ENCODE measurements at places on chromosomes 6 and 20.
A peak's percentile ranks its signal among the peaks of the same experiment; 100 is the strongest.

DNA sequence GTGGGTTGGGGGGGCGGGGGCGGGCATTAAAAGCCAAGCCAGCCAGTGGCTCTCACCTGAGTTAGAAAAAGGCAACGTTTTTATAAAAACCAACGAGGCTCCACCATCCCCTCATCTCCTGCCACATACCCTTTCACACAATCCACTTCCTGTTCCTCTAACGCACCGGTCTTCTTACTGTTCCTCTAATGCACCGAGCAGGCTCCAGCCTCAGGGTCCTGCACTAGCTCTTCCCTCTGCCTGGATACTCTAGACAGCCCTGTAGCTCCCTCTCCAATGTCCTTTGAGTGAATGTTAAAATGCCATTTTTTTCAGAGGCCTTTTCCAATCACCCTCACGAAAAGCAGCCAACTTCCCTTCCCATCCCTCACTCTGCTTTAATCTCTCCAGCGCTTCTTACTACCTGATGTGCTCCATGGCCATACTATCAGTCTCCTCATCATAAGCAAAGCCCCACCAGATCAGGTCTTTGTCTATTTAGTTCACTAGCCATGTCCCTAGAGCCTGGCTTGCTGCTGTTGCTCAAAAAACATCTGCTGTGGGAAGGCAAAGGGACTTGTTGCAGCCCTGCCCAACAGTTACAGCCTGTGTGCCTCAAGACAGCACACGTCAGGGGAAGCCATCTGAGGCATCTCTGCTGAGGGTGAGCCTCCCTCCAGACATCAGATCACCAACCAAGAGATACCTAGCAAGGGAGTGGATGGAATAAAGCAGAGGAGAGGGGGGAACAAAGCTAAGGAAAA lies 3.9 kb downstream of the FKBP1A start:
- no peak overlapping the region for H3K4me3 ChIP-seq
- peaks cover 23% of the 10 kb centered on the region for H3K36me3 ChIP-seq
- no peaks in the 10 kb centered on the region for H3K27me3 ChIP-seq
- no peak overlapping the region for H3K27ac ChIP-seq

DNA sequence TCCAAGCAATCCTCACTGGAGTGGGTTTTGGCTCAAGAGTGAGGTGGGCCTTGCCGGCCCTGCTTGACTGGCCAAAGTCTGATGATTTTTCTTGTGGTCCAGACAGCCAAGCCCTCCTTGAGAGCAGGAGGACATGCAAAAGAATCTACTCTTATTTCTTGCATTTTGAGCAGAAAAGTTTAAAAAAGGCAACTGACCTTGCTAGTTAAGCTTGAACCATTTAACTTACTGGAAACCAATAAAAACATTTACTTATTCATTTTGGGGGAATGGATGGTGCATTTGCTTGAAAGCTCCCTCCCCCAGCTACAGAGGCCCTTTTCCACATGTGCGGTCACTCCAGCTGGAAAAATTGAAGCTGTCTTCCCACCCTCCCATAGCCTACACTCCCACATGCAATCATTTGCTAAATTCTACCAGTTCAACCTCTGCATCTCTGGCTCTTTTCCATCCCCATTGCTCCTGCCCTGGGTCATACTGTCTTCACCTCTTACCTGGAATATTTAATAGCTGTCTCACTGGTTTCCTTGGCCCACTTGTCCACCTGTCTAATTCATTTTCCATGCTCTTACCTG lies 527.9 kb downstream of the DHX35 start:
- no peaks in the 10 kb centered on the region for H3K27me3 ChIP-seq
- no peak for DNase-seq
- H3K4me1 ChIP-seq = no peaks in the 10 kb centered on the region
- H3K4me3 ChIP-seq = no peak overlapping the region

DNA sequence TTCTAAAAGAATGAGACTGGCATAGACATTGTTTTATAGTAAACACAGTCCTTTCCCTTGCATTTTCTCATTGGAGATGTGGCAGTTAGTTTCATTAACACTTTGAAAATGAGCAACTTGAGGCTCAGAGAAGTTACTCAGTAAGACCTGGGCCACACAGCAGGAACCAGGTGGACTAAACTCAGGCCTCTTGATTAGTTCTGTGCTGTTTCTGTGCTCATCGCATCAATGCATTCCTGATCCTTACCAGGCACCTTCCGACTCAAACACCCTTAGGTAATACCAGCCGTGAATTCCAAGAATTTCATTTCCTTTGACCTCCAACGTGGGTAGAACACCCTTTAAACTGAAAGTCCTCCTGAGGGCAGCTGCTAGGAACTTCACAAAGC lies 362.8 kb downstream of the ESR1 start:
- no peaks in the 10 kb centered on the region for H3K27me3 ChIP-seq
- H3K4me1 ChIP-seq = no peaks in the 10 kb centered on the region
- H3K27ac ChIP-seq = no peak overlapping the region
- peaks cover 53% of the 10 kb centered on the region for H3K36me3 ChIP-seq
- H3K4me3 ChIP-seq = no peak overlapping the region

GRCh38 chr6:169959136-169960002 lies 207.9 kb downstream of the ERMARD start:
- H3K4me3 ChIP-seq = no peak overlapping the region
- no peaks in the 10 kb centered on the region for H3K27me3 ChIP-seq
- DNase-seq = peak; percentile 32
- no peaks in the 10 kb centered on the region for H3K36me3 ChIP-seq

DNA sequence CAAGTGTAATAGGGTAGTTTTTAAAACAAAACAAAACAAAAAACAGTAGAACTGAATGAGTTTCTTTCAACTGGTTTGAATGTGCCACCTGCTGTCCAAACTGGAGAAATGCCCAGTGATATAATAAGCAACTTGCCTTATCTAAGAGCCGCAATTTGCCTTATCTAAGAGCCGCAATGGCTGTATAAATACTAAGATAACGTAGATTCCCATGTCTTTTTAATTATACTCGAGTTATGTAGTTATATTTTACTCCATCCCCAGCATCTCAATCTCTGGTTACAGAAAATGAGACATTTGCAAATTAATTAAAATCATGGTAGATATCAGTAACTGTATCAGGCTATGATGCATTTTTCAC lies 67.2 kb downstream of the RPP40 start:
- H3K4me3 ChIP-seq = no peak overlapping the region
- H3K27ac ChIP-seq = no peak overlapping the region

DNA sequence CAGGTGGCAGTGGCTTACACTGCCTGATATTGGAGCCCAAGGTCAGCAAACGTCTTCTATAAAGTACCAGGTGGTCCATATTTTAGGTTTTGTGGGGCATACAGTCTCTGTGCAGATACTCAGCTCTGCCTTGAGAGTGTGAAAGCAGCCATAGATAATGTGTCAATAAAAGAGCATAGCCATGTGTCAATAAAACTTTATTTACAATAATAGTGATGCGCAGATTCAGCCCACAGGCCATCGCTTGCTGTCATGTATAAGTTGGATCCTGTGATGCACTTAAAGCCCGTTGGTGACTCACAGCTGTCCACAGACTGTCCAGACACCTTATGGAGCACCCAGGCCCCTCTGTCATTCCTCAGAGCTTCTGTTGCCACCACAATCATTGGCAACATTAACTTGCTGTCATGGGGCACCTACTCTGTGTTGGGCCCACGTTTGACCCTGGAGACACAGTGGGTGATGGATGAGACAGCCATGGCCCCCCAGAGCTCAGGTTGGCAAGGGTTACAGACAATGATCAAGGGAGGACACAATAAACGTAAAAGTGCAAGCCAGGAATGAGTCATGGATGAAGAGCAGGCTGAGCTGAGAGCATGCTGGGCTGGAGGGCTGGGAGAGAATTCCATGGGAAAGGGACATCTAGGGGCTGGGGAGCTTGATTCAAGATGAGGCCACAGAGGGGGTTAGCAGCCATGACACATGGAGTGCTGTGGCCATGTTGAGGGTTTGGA lies 173.6 kb downstream of the TAF4 start:
- no peak overlapping the region for H3K4me3 ChIP-seq
- H3K4me1 ChIP-seq = no peaks in the 10 kb centered on the region
- no peak for DNase-seq
- no peaks in the 10 kb centered on the region for H3K36me3 ChIP-seq

- peaks cover 45% of the 10 kb centered on the region for H3K36me3 ChIP-seq
- DNase-seq = no peak
- H3K4me3 ChIP-seq = no peak overlapping the region
Observed at GRCh38 chr20:35669681-35670080, 5.0 kb upstream of the CPNE1 start.

- H3K27me3 ChIP-seq = no peaks in the 10 kb centered on the region
- no peak overlapping the region for H3K27ac ChIP-seq
- H3K36me3 ChIP-seq = peaks cover 3% of the 10 kb centered on the region
- H3K4me3 ChIP-seq = no peak overlapping the region
- H3K4me1 ChIP-seq = peaks cover 23% of the 10 kb centered on the region
Observed at GRCh38 chr20:51368461-51369211, 173.9 kb downstream of the NFATC2 start.
